ENCODE measurements at places on chromosomes 16 and 17.

DNA sequence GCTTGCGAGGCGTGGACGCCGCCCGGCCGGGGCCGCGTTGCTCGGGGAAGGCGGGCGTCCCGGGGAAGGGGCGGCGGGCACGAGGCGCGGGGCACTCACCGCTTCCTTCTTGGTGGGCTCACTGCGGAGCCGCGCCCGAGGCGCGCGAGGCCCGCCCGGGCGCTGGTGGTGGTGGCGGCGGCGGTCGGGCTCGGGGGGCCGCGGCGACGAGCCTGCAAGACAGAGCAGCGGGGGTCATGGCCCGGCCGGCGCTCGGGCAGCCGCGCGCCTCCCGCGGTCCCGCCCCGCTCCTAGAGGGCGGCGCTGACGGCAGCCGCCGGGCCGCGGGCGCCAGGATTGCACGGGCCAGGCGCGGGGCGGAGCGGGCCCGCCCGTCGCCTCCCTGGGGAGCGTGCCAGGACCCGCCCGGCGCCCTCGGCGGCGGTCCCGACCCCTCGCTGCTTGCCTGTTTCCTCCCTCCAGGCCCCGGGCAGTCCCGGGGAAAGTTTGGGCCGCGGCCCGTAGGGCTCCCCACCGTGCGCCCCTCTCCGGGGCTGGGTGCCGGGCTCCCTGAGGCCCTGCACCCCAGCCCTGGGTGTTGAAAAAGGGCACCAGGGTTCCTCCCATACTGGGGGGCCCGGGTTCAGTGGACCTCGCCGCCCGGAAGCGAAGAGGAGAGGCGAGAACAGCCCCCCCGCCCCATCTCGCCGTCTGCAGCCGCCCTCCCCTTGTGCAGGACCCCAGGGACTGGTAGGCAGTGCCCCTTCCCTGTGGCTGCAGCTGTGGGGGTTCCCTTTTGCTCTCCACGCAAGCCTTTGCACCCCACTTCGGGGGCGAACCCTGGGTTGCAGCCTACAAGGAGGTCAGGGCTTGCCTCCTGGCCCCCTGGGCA, at the start of gene C16orf74:
Gene C16orf74 (minus strand): TSS at position 270 of the 871 bp plus-strand sequence. CDS start 15,879 bp downstream, outside the sequence.
- no peak for DNase-seq

DNA sequence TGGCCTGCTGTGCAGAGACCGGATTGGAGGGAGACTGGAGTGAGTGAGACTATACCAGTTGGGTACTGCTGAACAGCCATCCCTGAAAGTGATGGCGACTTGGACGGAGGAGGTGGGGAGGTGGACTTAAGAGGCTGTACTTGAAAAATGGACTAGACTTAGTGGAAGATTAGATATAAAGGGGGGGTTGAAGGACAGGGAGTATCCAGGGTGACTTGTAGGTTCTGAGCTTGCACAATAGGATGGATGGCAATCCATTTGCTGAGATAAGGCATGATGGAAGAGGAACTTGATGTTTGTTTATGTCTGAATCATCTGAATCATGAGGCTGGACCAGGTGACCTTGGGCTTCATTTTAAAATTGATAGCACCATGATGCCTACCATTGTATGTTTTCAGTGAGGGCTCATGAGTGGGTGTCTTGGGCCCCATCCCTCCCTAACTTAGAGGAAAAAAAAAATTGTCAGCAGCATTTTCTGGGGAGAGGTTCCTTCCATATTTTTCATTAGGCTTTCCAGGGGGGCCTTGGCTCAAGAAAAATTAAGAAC, 41.2 kb downstream of the PRKCA start:
- no peak for DNase-seq

- no peak for DNase-seq
Observed at GRCh38 chr17:44587339-44587738, 30.1 kb downstream of the FZD2 start.

- DNase-seq: no peak
Observed at GRCh38 chr16:73149334-73149733, 101.4 kb upstream of the ZFHX3 start.

DNA sequence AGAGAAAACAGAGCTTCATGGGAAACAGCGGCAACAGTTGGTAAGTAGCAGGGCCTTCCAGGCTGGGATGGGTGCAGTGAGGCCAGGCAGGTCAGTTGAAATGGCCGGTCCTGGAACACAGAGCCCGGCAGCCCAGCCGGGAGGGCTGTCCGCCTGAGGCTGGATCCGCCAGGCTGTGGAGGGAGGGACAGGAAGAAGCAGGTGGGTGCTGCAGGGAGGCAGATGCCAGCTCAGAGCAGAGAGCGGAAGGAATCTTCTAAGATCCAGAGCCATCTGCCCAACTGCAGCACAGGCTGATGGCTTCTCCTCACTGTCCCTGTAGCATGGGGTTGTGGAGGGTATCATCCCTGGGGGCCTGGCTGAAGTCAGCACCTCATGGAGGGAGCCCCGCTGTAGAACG, 599 bp downstream of the RNF112 start:
- no peak for DNase-seq

DNA sequence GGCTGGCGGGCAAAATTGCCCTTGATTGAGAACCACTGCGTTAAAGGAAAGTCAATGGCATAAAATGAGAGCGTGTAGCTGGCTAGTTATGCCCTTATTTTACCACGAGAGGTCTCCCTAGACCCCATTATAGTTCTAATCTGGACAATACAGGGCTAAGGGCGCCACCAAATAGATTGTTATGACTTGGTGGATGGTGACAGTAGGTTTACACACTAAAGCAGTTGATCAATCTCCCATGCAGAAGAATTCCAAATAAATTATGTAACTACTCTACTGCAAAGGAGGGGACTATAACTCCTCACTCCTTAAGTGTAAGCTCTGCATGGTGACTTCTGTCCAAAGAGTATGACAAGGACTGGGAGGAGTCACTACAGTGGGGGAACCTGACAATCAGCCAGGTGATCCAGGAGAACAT, 20.4 kb upstream of the YPEL2 start:
- no peak for DNase-seq

GRCh38 chr16:27595475-27595874, 45.5 kb downstream of the KATNIP start:
- no peak for DNase-seq

GRCh38 chr16:15536843-15537242, 102.5 kb downstream of the BMERB1 start:
- DNase-seq: no peak

DNA sequence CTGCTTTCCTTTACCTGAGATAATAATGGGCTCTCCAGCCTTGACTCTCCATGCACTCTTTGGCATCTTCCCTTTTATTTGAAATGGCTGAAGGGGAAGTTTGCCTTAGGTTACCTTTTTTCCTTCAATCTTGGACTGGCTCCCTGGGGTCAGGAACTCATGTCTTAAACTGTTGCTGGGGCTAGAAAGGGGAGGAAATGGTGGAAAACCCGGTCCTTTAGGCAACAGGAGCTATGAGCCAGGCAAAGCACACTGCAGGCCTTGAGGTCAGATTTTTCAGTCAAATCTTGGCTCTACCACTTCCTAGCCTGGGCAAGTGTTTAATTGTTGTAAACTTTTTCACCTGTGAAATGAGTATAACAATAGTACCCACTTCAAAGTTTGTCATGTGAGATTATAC, 30.2 kb downstream of the MINK1 start:
- no peak for DNase-seq

- DNase-seq: no peak
Observed at GRCh38 chr17:27968206-27968732, 74.2 kb upstream of the NLK start.

GRCh38 chr16:28609631-28610594, at the start of gene SULT1A1:
TSS of gene SULT1A1 (minus strand) at chr16:28610044. CDS start at chr16:28608855, 1,189 bp downstream.
- DNase-seq: no peak

Data from cortex of kidney (tissue), 1 donor.